Gastroesophageal sphincter (tissue), 4 donors: ENCODE measurements at places on chromosomes 7 and 10. TPM values are rescaled to one million over a fixed set of nuclear protein-coding genes. Genes with fewer than 3 reads are reported as not detected.

- no peak for ATAC-seq
These were observed 19.6 kb downstream of the KNDC1 start for GRCh38 chr10:133179651-133180050.

GRCh38 chr10:132707121-132707775, 78.7 kb downstream of the NKX6-2 start:
- no peak for ATAC-seq

GRCh38 chr7:71682841-71683781, 551.2 kb downstream of the GALNT17 start:
- no peak for ATAC-seq

GRCh38 chr7:26587536-26587935, 276.9 kb downstream of the SKAP2 start:
- no peak for ATAC-seq

- ATAC-seq = no peak
These were observed 33.4 kb downstream of the ELFN1 start for GRCh38 chr7:1703441-1703840.

DNA sequence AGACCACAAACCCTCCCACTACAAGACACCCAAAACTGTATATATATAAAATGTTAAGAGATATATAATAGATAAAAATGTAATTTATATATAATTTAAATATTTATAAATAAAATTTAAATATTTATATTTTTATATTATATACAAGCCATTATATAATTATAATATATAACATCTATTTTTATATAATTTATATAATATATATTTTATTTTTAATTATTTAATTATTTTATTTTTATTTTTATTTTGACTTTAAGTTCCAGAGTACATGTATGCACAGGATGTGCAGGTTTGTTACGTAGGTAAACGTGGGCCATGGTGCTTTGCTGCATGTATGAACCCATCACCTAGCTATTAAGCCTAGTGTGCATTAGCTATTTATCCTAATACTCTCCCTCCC, 1090.2 kb downstream of the NXPH1 start:
- no peak for ATAC-seq

- ATAC-seq = no peak
These were observed 138.8 kb downstream of the ADARB2 start for GRCh38 chr10:1598393-1599153.

- ATAC-seq = no peak
These were observed 75.2 kb downstream of the DNAJB6 start for GRCh38 chr7:157412021-157412443.

GRCh38 chr10:51272555-51272954, 198.3 kb downstream of the PRKG1 start:
- ATAC-seq = no peak

DNA sequence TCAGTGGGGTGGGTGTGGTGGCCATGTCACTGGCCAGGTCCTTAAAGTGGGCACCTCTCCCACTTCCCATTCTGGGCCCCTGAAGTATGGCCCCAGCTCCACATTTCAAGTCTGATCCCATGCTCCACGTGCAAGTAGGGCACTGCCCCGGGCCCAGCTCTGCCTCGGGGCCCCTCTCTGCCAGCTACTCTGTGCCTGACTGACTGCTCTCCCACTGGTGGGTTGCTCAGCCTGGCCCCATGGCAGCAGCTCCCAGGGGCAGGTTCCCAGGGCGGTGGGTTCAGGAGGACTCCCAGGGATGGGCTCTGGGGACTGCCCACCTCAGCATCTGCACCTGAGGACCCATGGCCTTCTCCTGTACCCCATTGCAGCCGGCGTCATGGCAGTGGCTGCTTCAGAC, 110.2 kb upstream of the FAM180A start:
- ATAC-seq = no peak

DNA sequence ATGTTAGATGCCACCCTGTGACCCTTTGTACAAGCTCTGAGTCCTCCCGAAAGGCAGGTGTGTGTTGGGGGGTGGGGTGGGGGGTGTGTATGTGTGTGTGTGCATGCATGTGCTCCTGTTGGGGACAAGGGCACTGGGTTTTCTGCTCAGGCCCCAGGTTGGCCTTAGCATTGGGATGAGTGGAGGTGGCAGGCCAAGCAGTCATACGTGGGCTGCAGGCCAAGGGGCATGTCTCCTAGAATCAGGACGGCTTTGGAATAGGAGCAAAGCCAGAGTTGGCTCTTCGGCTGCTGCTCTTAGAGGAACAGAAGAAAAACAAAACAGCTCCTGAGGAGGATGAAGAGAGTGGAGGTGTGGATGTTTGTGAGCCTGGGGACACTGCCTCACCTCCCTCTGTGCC, 26.0 kb downstream of the HSPA12A start:
- ATAC-seq = no peak

DNA sequence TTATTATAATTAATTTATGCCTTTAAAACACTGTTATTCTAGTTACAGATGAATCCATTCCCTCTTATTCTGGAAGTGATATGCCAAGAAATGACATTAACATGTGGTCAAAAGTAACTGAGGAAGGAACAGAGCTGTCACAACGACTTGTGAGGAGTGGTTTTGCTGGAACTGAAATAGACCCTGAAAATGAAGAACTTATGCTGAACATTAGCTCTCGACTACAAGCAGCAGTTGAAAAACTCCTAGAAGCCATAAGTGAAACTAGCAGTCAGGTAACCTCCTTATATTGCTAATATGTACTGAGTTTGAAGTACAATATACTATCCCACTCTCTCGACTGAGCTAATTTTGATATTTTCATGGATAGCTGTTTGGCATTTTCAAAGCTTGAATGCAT, 81.6 kb downstream of the CYP51A1 start:
- ATAC-seq = no peak

GRCh38 chr7:1704811-1705738, 35.0 kb downstream of the ELFN1 start:
- no peak for ATAC-seq

DNA sequence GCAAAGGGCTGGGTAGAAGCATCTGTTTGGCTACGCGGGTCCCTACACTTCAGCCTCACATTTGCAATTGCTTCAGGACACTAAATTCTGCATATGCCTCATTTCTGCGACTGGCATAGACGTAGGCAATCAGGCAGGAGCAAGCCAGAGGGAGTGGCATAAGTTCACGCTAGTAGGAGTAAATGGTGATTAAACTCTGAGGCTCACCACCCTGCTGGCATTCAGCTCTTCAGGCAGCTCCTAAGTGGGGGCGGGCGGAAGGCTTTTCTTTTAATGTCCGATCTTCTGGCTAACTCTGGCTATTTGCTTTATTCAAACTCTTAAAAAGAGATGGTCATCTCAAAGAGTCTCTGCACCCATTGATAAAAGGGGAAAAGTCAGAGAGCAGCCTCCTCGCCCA, 45.3 kb downstream of the RGS10 start:
- ATAC-seq = no peak

DNA sequence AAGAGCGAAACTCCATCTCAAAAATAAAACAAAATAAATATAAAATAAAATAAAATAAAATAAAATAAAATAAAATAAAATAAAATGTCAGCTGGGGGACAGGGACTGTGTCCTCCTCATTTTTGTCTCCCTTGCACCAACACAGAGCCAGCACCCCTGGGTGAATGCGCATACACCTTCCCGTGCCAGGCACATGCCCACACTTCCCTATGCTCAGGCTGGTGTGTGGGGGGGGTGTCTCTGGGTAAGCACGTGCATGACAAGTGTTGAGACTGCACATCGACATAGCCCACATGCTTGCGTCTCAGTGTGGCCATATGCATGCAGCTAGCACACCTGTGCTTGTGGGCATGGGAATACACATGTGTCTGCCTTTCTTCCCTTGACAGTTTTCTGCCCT, 24.7 kb upstream of the TLX1 start:
- ATAC-seq = no peak

- no peak for ATAC-seq
These were observed 16.1 kb upstream of the MEST start for GRCh38 chr7:130475776-130476175.

- ATAC-seq = no peak
These were observed 230.9 kb downstream of the DNAJB6 start for GRCh38 chr7:157567666-157568065.

DNA sequence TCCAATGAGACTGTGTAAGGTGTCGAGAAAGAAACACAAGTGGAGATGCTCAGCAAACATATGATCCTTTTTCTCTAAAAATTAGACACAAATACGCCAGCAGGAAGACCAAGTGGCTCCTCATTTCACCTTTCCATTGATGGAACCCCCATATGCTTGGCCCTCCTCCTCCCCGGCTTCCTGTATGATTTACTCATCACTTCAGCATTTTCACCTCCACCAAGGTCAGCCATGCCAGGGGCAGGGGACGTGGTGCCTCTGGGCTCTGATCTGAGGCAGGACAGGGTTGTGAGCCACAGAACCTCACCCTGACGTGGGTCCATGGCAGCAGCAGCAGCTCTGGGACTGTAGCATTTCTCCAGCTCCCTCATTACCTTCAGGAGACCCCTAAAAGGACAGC, 116.8 kb upstream of the PFKP start:
- no peak for ATAC-seq

- peak; percentile 42 for ATAC-seq
These were observed at the start of gene PLPP4 for GRCh38 chr10:120456626-120457430. PLPP4 (plus strand) TSS chr10:120457227; CDS start chr10:120457306, 79 bp downstream.

GRCh38 chr10:5809527-5810154, 3.6 kb downstream of the GDI2 start:
- no peak for ATAC-seq

DNA sequence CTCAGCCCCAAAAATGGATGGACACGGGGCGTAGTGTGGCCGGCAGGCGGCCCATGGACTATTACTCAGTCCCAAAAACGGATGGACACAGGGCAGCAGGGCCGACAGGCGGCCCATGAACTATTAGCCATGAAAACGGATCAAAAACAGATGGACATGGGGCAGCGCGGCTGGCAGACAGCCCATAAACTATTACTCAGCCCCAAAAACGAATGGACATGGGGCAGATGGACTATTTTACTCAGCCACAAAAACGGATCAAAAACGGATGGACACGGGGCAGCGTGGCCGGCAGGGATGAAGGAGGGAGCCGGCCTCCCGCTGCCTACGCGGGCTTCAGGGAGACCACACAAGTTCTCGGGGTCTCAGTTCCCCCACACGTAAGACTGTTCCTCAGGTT, 32.9 kb downstream of the GPER1 start:
- ATAC-seq = no peak

DNA sequence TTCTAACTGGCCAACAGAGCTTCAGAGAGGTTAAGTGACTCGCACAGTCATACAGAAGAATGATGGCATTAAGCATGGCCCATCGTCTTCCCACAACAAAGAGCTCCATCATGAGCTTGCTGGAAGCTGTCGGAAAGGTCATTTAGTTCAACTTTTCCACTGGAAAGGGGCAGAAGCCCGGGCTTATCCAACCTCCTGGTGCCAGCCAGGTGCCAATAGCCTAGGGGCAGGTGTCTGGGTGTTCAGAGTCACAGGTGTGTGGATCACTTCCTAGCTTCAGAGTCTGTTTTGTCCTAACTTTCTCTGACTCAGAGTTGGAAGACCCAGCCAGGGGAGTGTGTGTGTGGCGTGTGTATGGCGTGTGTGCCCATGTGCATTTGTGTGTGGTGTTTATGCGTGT, 1.3 kb upstream of the TRPV6 start:
- ATAC-seq = no peak

GRCh38 chr10:79453392-79453791, 8.0 kb upstream of the ZCCHC24 start:
- ATAC-seq = no peak

DNA sequence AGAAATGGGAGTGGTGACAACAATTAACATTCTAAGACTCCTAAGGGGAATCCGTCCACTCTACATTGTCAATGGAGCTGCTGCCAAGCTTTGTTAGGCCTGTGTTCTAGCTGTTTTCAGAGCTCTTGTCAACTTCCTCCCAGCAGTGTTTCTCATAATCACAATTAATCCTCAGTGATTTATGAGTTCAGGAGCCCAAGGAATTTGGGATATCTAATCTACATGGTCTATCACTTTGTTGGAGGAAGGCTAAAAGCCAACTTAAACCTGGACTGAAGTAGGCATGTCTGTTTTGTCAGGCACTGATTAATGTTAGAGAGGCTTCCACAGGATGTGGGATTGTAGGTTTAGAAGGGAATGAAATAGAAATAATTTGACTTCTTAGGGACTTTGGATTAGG, 10.2 kb upstream of the OR2F2 start:
- ATAC-seq = no peak

DNA sequence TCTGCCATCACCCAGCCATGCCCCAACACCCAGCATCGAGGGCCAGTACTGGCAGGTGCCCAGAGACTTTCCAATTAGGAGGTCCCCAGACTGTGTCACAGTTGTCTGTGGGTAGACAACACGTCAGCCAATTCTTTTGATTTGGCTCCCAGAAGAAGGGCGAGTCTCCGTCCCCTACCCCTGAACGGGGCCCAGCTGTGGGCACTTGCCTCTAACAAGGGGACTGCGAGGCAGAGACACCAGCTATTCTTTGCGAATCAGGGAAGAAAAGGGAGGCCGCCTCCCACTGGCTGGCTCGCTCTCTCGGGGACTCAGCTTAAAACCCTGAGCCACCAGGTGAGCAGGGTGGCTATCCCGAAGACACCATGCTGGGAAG, 167.3 kb downstream of the USP6NL start:
- ATAC-seq = no peak

- ATAC-seq = no peak
These were observed 285.0 kb downstream of the SUGCT start for GRCh38 chr7:40419806-40420205.

- ATAC-seq = no peak
These were observed 485.0 kb upstream of the MGMT start for GRCh38 chr10:128981881-128982615.

DNA sequence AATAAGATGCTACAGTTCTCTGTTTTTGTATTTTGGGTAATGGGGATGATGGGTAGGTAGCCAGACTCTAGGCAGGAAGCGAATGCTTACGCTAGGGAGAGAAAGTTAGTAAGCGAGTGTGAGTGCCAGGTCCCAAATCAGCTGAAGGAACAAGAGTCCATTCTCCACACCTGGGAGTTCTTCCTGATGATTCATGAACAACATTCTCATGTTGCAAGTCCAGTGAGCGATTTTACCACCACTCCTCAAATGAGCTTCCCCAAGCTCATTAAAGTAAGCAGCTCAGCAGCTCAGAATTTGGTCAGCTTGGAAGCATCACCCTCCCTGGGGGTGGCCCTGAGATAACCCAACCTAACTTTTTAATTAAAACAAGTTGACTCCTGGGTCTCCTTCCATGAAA, 27.3 kb downstream of the SH3PXD2A start:
- no peak for ATAC-seq

DNA sequence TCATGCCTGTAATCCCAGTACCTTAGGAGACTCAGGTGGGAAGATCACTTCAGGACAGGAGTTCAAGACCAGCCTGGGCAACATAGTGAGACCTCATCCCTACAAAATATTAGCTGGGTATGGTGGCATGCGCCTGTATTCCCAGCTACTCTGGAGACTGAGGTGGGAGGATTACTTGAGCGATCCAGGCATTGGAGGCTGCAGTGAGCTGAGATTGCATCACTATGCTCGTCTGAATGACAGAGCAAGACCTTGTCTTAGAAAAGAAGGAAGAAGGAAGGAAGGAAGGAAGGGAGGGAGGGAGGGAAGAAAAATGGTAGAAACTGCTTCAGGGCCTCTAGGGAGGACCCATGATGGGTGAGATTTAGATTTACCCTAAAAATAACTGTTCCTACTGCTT, 112.3 kb downstream of the SPDYE5 start:
- ATAC-seq = no peak

The CREB5 gene
- 29.9 TPM for total RNA-seq

The GIMAP1 gene
- total RNA-seq = 14.3 TPM

The SLC18A2 gene
- 0.85 TPM for total RNA-seq

The NRCAM gene
- 1.6 TPM for total RNA-seq

The FBH1 gene
- total RNA-seq = 101 TPM

The OIT3 gene
- not detected for total RNA-seq

The UNC5B gene
- total RNA-seq = 2.9 TPM

The FEZF1 gene
- not detected for total RNA-seq

The CFAP46 gene
- total RNA-seq = 0.27 TPM

The ZNF853 gene
- 32.3 TPM for total RNA-seq

The AMZ1 gene
- 0.12 TPM for total RNA-seq
